ENCODE measurements at places on chromosomes 7 and 10.

- no peaks in the 10 kb centered on the region for H3K27me3 ChIP-seq
- H3K4me3 ChIP-seq, result no peak overlapping the region
- no peaks in the 10 kb centered on the region for H3K4me1 ChIP-seq
- no peak for DNase-seq
- no peak overlapping the region for H3K27ac ChIP-seq
Measured at GRCh38 chr7:68604541-68604940, 993.7 kb upstream of the AUTS2 start.

- DNase-seq, result no peak
- H3K4me3 ChIP-seq, result peak overlapping the region; percentile 98
- peak overlapping the region; percentile 98 for H3K27ac ChIP-seq
- H3K4me1 ChIP-seq, result peaks cover 18% of the 10 kb centered on the region
Measured at GRCh38 chr10:113853578-113854012, 287 bp downstream of the DCLRE1A start.

- no peak overlapping the region for H3K4me3 ChIP-seq
- H3K36me3 ChIP-seq, result peaks cover 5% of the 10 kb centered on the region
- peaks cover 4% of the 10 kb centered on the region for H3K4me1 ChIP-seq
- DNase-seq, result peak; percentile 18
- H3K27ac ChIP-seq, result no peak overlapping the region
Measured at GRCh38 chr7:134988161-134988560, 1.9 kb downstream of the AGBL3 start.

GRCh38 chr10:3354174-3354900 lies 181.8 kb upstream of the PITRM1 start:
- H3K27ac ChIP-seq, result no peak overlapping the region
- peaks cover 5% of the 10 kb centered on the region for H3K4me1 ChIP-seq
- DNase-seq, result no peak
- no peak overlapping the region for H3K4me3 ChIP-seq

GRCh38 chr10:21092683-21093524 lies 195.8 kb upstream of the NEBL start:
- H3K27ac ChIP-seq, result peak overlapping the region; percentile 39
- no peaks in the 10 kb centered on the region for H3K27me3 ChIP-seq
- DNase-seq, result peak; percentile 39
- peaks cover 29% of the 10 kb centered on the region for H3K4me1 ChIP-seq
- H3K4me3 ChIP-seq, result no peak overlapping the region
- H3K36me3 ChIP-seq, result peaks cover 6% of the 10 kb centered on the region

DNA sequence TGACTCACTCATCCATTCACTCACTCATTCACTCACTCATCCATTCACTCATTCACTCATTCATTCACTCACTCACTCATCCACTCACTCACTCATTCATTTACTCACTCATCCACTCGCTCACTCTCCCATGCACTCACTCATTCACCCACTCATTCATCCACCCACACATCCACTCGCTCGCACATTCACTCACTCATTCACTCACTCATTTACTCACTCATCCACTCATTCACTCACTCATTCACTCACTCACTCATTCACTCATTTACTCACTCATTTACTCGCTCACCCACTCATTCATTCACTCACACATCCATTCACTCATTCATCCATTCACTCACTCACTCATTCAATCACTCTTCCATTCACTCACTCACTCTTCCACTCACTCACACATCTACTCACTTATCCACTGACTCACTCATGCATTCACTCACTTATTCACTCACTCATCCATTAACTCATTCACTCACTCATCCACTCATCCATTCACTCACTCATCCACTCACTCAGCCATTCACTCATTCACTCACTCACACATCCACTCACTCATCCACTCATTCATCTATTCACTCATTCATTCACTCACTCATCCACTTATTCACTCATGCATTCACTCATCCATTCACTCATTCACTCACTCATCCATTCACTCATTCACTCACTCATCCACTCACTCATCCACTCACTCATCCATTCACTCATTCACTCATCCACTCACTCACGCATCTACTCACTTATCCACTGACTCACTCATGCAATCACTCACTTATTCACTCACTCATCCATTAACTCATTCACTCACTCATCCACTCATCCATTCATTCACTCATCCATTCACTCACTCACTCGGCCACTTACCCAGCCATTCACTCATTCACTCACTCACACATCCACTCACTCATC lies 74.0 kb downstream of the CARD11 start:
- H3K27me3 ChIP-seq, result no peaks in the 10 kb centered on the region
- no peak overlapping the region for H3K27ac ChIP-seq
- no peak for DNase-seq
- no peaks in the 10 kb centered on the region for H3K36me3 ChIP-seq

DNA sequence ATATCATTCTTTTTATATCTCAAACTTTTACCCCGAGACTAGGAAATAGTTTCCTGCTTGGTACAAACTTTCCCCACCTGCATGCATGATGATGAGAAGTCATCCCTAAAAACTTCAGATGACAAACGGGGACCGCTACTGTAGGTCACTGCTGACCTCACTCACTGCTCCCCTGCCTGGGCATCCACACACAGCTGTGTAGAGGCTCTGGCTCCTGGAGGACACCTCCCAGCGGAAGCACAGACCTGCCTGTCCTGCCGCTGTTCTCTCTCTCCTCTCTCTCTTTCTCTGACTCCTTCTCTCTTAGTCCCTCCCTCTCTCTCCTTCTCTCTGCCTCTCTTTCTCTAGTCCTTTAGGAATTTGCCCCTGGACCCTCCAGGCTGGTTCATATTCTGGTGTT lies 202.9 kb upstream of the PITRM1 start:
- H3K27ac ChIP-seq, result no peak overlapping the region
- no peak for DNase-seq
- H3K36me3 ChIP-seq, result no peaks in the 10 kb centered on the region
- peaks cover 13% of the 10 kb centered on the region for H3K27me3 ChIP-seq
- no peak overlapping the region for H3K4me3 ChIP-seq

DNA sequence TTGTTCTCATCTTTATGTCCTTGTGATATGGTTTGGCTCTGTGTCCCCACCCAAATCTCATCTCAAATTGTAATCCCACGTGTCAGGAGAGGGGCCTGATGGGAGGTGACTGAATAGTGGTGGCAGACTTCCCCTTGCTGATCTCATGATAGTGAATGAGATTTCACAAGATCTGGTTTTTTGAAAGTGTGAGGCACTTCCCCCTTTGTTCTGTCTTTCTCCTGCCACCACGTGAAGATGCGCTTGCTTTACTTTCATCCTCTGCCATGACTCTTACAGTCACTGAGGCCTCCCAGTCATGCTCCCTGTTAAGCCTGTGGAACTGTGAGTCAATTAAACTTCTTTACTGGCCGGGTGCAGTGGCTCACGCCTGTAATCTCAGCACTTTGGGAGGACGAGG lies 161.0 kb downstream of the HERPUD2 start:
- no peak for DNase-seq
- peaks cover 51% of the 10 kb centered on the region for H3K27me3 ChIP-seq
- no peaks in the 10 kb centered on the region for H3K36me3 ChIP-seq
- no peaks in the 10 kb centered on the region for H3K4me1 ChIP-seq
- no peak overlapping the region for H3K27ac ChIP-seq

DNA sequence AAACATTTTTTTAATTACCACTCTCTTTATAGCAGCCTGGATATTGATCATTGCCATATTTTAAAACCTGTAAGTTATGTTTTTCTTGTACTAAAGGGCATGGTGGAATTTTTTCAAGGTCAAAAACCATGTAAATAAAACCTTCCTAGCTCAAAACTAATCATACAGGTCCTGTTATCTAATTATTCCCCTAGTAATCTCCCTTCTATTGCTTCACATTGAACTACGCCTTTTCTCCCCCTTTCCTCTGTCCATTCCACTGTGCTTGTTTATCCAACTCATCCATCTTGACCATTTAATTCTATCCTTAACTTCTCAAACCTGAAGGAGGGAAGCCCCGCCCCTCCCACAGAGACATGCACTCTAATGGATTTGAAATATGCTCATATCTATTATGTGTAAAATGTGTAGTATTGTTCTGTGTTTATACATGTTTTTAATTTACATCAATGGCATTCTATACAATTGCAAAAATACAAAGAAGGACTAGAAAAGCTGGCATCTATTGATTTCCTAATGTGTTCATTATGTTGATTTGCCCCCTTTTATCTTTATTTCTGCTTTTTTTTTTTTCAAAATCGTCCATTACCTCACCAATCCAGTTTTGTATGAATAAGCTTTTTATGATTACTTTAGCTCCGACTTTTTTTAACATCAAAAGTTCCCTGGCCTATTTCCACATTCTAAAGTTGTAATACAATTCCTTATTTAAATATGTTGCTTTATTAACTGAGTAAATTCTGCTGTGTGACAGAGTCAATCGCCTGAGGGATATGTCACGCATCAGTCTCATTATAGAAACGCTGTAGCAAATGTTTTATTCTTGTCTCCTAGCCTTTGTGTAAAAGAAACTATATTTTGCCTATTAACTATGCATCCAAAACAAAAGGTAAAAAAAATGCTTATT lies 61.0 kb downstream of the MET start:
- DNase-seq, result no peak
- H3K4me3 ChIP-seq, result no peak overlapping the region
- peaks cover 40% of the 10 kb centered on the region for H3K36me3 ChIP-seq
- H3K27ac ChIP-seq, result no peak overlapping the region
- H3K27me3 ChIP-seq, result no peaks in the 10 kb centered on the region

DNA sequence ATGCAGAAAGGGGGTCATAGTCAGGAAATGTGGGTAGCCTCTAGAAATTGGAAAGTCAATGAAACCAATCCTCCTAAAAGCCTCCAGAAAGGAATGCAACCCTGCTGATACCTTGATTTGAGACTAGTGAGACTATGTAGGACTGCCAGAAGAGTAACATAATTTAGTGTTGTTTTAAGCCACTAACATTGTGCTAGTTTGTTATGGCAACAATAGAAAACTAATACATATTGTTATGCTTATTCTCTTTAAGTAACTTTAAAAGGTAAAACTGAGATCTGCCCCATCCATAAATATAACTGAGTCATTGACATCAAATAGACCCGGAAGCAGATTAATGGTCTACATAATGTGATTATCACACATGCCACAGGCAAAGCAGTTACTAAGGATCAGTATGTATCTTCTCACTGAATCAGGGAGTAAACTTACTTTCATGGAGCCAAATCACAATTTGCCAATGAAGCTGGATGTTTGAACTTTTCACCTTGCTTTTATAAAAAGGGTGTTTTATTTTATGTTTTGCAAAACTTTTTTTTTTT lies 146.4 kb upstream of the TMEM106B start:
- no peak overlapping the region for H3K27ac ChIP-seq
- H3K4me1 ChIP-seq, result peaks cover 12% of the 10 kb centered on the region
- no peaks in the 10 kb centered on the region for H3K36me3 ChIP-seq
- H3K4me3 ChIP-seq, result no peak overlapping the region
- no peaks in the 10 kb centered on the region for H3K27me3 ChIP-seq

GRCh38 chr10:125192620-125193019 lies 32.3 kb upstream of the CTBP2 start:
- H3K27me3 ChIP-seq, result peaks cover 13% of the 10 kb centered on the region
- H3K27ac ChIP-seq, result no peak overlapping the region
- no peaks in the 10 kb centered on the region for H3K4me1 ChIP-seq
- peaks cover 5% of the 10 kb centered on the region for H3K36me3 ChIP-seq
- H3K4me3 ChIP-seq, result no peak overlapping the region

DNA sequence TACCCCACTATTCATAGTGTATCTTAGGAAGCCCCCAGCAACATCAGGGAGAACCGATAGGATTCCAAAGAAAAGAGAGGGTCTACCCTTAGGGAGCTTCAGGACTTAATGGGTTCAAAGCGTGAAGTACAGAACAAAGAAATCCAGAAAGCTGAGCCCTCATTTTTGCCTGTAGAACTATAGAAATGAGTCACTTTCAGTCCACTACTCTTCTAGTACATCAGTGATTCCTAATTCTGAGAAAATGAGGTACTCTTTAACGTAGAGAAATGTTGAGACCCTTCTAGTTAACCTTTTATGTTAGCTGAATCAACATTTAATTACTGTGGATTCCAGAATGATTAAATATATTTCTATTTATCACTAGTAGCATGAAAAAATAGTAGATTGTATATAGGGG lies 1.8 kb downstream of the TDRD1 start:
- no peaks in the 10 kb centered on the region for H3K4me1 ChIP-seq
- no peak for DNase-seq
- H3K36me3 ChIP-seq, result no peaks in the 10 kb centered on the region
- no peak overlapping the region for H3K27ac ChIP-seq
- no peaks in the 10 kb centered on the region for H3K27me3 ChIP-seq

DNA sequence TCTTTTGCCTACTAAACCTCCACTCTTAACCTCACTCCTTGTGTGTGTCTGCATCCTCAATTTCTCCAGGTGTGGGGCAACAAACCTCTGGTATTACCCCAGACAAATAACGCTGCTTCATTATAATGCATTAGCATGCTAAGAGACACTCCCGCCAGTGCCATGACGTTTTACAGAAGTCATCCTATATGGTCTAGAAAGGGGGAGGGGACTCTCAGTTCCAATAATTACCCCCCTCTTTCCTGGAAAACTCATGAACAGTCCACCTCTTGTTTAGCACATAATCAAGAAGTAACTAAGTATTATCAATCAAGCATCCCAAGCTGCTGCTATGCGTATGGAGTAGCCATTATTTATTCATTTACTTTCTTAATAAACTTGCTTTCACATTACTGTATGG lies 364.5 kb downstream of the TYW1 start:
- H3K27ac ChIP-seq, result no peak overlapping the region
- H3K4me1 ChIP-seq, result no peaks in the 10 kb centered on the region
- DNase-seq, result no peak
- no peak overlapping the region for H3K4me3 ChIP-seq
- no peaks in the 10 kb centered on the region for H3K27me3 ChIP-seq

- peaks cover 3% of the 10 kb centered on the region for H3K36me3 ChIP-seq
- no peak for DNase-seq
- no peak overlapping the region for H3K27ac ChIP-seq
- no peak overlapping the region for H3K4me3 ChIP-seq
Measured at GRCh38 chr7:2645274-2645868, 13.6 kb downstream of the TTYH3 start.

DNA sequence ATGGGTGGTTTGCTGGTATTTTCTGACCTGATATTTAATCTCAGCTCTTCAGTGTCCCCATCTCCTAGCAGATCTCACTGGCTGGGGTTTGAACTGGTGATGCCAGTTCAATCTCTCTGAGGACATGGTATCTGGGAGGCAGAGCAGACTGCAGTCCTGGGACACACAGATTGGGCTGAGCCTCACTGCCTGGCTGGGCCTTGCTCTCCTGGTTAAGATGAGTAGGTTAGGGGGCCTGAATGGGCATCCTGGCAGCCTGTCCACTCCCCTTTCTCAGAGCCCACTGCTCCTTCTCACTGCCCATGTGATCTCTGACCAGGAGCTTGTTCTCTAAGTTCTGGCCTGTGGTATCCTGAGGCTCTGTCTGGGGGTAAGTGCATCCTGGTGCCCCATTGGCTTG lies 363.4 kb downstream of the GLRX3 start:
- H3K27ac ChIP-seq, result no peak overlapping the region
- no peaks in the 10 kb centered on the region for H3K36me3 ChIP-seq
- DNase-seq, result no peak

- DNase-seq, result no peak
- no peak overlapping the region for H3K27ac ChIP-seq
- H3K4me1 ChIP-seq, result no peaks in the 10 kb centered on the region
Measured at GRCh38 chr10:18378766-18379165, 238.5 kb downstream of the CACNB2 start.

GRCh38 chr7:6375348-6376101 lies 72.2 kb downstream of the DAGLB start:
- peak overlapping the region; percentile 95 for H3K4me3 ChIP-seq
- H3K27ac ChIP-seq, result peak overlapping the region; percentile 92
- DNase-seq, result peak; percentile 40
- H3K4me1 ChIP-seq, result peaks cover 23% of the 10 kb centered on the region
- H3K36me3 ChIP-seq, result peaks cover 42% of the 10 kb centered on the region
- H3K27me3 ChIP-seq, result no peaks in the 10 kb centered on the region
